Activated CD4-positive, alpha-beta T cell treated with anti-CD3 and anti-CD28 coated beads for 24 hours (primary cell): ENCODE measurements at places on chromosomes 11 and 22.

DNA sequence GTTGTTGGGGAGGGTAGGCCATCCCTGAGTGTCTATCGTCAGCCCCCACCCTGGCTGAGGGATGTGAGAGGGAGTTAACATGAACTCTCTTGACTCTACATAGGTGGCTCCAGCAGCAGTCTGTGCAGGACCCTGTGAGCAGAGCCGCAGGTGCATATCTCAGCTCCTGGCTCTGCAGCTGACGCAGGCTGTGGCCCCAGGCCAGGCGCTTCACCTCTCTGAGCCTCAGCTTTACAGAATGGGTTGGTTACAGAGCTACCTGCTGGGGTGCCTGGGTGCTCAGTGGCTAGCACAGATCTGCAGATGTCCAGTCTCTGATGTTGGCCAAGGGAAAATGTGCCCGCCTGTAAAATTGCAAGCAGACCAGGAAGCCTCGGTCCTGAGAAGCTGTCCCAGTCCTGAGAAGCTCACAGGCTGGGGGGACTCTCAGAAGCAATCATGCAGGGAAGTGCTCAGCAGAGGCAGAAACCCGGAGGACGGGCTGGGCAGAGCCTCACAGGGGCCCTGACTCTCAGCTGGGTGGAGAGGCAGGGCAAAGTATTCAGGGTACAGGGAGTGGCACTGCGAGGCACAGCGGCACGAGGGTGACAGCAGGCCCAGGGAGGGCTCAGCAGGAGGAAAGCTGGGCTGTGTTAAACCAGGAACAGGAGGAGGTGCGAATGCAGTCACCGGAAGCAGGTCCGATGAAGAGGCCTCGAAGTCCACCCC is 15.9 kb upstream of the LRP5 start:
- DNase-seq: no peak

- DNase-seq: no peak
These were observed 113.4 kb downstream of the TRPC6 start for GRCh38 chr11:101470419-101470818.

DNA sequence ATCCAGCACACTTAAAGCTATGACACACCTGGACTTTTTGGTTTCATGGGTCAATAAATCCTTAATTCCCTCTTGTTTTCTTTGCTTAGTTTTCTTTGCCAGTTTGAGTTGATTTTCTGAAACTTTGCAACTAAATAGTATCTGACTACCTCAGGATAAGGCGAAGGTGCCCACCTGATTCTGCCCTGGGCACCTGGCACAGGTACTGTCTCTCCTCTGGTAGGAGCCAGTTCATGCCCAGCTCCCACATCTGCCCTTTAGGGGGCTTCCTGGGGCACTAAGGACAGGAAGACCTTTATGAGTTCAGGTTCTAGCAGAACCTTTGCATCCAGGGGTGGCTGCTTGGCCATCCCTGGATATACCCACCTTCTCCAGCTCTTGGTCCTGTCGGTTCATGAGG is 19.6 kb upstream of the KCNJ11 start:
- no peak for DNase-seq

DNA sequence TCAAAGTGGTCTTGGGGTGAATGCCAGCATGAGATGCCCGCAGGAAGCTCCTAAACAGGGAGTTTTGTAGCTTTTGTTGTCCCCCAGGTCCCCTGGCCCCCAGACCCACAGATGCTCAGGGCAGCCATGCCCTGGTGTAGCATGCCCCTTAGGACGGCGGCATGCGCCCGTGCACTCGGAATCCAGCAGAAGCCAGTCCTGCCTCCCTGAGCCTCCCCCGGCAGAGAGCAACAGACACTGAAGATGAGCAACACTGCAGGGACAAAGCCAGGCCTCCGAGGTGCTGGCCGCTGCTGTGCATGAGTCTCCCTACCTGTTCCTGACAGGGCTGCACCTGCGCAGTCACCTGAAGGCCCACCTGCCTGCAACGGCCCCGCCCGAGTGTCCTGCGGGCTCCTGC is 59.1 kb downstream of the TRMU start:
- no peak for DNase-seq

DNA sequence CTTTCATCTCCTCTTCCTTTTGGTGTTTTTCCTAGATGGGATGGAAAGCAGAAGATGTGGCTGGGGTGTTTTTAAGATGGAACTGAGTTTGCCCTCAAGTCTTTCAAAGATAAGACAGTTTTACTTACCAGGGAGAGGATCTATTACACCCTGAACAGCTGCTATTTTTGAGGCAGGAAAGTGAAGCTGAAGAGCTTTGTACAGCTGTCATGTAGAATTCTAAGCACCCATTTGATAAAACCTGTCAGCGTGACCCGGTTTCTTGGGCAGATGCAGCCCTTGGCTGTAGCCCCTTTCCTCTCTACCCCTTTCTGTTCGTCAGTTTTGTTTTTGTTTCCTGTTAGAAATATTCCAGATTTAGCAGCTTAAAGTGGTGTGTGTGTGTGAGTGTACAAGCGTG is 35.2 kb downstream of the FAT3 start:
- DNase-seq: no peak

GRCh38 chr11:132142121-132142520 is 771.7 kb downstream of the NTM start:
- no peak for DNase-seq

DNA sequence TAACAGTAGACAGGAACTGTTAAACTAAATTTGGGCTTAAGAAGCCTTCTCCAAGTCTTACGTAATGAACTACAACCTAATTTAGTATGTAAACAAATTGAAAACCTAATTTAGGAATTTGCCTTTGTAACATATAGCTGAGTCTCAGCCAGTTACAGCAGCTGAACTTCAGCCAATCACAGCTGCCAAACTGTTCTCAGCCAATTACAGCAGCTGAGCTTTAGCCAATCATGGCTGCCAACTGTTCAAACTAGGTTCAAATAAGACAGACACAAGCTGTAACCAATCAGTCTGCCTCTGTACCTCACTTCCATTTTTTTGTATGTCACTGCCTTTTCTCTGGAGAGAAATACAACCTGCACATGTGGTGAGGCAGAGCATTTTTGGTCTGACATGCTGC is 95.0 kb upstream of the CD44 start:
- no peak for DNase-seq

DNA sequence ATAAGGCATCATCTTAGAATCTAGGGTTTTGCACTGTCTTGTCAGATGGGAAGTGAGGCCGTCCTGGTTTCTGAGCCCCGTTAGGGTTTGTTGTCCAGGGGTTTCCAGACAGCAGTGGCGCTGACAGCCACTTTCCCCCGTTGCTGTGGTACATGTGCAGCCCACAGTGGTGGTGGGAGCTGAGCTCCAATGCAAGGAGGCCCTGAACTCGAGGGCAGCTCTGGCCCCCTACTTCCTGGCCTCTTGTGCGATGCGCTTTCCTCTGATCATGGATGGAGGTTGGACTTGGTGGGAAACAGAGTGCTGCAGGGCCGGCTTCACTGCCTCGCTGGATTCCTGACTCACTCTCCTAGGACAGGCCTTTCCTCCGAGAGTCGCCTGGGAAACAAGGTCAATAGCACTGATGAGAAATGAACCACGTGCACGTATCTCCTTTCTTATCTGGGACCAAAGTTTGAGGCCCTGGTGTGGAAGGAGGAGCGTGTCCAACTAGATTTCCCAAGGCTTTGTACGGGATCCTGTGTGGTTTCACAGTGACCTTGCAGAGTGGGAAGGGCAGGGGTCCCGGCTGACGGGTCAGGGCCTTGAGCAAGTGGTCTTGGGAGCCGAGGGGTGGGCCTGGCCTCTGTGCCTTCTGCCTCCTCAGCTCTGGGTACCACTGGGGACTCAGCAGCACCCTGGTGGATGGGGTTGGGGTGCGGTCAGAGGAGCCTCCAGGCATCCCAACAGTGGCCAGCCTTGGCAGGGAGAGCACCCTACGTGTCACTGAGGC is 3.7 kb downstream of the PHRF1 start:
- no peak for DNase-seq
